ENCODE measurements at places on chromosomes 3 and 15.

DNA sequence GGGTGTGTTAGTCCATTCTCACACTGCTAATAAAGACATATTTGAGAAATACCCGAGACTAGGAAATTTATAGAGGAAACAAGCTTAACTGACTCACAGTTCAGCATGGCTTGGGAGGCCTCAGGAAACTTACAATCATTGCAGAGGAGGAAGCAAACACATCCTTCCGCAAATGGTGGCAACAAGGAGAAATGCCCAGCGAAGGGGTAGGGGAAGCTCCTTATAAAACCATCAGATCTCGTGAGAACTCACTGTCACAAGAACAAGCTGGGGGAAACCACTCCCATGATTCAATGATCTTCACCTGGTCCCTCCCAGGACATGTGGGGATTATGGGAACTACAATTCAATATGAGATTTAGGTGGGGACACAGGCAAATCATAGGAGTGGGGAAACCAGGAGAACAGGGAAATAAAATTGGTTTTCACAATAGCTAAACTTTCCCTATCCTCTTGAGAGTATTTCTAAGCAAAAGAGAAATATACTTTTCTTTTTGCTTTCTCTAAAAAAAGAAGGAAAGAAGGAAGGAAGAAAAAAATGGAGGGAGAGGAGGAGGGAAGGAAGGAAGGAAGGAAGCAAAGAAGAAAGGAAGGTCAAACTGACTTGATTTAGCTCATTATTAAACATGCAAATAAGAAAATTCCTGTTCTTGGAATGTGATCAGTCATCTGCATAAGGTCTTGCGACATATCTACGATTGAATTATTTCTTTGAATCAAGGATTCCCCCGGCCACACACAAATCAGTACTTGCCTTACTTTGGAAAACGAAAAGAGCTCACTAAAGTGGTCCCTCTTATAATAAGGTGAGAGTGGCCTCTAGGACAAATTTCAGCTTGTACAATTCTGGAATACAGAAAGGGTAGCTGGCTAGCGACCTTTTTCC lies 75.2 kb downstream of the LIPC start:
- no peak for ATAC-seq

- peak; percentile 98 for ATAC-seq
These were observed 17.2 kb upstream of the USP3 start for GRCh38 chr15:63487076-63487757.

GRCh38 chr3:55235416-55235815 lies 251.7 kb downstream of the WNT5A start:
- ATAC-seq, result no peak

DNA sequence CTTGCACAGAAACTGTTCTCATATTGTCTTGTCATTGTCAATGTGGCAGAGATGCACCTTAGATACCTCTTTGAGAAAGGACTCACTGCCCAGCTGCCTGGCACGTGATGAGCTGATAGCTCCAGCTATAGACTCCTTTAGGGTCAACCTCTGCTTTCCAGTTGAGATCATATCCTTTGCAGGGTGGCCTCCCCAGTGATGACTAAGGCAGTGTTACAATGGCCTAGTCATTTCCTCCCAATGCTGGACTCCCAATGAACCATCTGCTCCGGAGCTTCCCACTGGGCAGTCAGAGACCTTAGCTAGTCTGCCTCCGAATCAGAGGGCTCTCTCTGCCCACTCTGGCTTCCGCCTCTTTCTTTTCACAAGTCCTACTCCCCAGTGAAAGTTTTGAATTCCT lies 79.5 kb downstream of the CHRD start:
- ATAC-seq, result no peak

- ATAC-seq, result no peak
These were observed 441.7 kb downstream of the TBL1XR1 start for GRCh38 chr3:176755552-176755951.

DNA sequence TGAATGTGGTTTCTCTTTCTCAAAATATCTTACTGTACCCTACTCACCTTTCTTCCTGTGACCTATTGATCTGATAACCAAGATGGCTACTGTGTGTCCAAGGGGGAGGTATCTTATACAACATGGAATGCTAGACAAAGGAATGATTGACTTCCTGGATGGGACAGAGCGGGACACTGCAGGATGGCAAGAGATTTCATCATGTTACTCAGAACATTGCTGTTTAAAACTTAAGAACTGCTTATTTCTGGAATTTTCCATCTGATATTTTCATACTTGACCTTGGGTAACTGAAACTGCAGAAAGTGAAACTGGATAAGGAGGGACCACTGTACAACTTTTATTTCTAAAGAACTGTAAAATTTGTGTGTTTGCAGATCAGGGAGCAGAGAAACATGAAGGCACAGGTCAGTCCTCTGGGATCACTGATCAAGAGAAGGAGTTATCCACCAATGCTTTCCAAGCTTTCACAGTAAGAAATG lies 18.5 kb downstream of the CNOT10 start:
- no peak for ATAC-seq

GRCh38 chr3:143963946-143964345 lies 7.7 kb upstream of the DIPK2A start:
- ATAC-seq, result no peak

DNA sequence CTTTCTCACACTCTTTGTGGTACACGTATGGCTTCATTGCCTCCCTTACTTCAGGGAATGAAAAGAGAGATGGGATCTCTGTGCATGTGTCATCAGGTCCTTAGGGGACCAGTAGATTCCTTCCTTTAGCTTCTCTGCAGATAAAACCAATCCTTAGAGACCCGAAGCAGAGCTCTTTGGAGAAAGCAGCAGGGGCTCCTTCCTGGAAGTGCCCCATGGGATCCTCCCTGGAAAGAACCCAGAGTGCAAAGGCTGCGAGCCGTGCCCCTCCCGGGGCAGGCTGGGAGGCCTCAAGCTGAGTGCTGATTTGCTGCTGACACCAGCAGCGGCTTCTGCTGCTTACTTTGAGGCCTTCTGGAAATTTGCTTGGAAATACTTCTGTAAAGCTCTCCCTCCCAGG lies 328.6 kb upstream of the RGMA start:
- no peak for ATAC-seq

DNA sequence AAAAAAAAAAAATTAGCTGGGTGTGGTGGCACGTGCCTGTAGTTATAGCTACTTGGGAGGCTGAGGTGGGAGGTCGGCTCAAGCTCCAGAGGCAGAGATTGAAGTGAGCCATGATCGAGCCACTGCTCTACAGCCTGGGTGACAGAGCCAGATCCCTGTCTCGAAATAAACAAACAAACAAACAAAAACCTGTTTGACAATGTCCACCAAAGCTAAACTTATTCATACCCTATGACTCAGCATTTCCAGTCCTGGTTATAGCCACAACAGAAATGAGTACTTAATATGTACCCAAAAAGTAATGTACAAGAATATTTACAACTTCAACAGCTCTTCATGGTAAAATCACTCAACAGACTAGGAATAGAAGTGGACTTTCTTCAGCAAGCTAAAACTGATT lies 31.1 kb downstream of the SERP1 start:
- ATAC-seq, result no peak

DNA sequence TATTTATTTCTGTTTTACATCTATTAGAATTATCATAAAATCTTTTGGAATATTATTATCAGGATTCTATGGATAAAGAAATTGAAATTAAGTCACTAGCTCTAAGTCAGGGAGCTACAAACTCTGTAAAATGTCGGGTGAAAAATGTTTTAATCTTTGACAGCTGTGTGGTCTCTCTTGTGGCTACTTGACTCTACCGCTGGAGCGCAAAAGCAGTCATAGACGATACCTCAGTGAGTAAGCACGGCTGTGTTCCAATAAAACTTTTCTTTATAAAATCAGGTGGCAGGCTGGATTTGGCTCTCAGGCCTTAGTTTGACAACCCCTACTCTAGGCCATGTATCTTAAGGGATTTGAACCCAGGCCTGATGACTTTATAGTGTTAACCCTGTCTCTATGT lies 88.5 kb upstream of the PFN2 start:
- ATAC-seq, result no peak

DNA sequence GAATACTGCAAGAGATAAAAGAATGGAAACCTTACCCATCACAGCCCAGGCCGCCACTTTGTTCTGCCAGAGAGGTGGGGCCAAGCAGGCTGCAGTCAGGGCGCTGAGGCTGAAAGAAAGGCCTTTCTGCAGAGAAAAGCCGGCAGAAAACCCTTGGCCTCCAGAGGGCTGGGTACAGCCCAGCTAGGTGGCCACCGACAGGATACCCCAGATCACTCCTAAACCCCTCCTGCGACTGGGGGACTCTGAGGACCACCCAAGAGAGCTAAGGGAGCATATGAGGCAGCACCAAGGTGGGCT lies 69.3 kb downstream of the SMAD6 start:
- ATAC-seq, result no peak

DNA sequence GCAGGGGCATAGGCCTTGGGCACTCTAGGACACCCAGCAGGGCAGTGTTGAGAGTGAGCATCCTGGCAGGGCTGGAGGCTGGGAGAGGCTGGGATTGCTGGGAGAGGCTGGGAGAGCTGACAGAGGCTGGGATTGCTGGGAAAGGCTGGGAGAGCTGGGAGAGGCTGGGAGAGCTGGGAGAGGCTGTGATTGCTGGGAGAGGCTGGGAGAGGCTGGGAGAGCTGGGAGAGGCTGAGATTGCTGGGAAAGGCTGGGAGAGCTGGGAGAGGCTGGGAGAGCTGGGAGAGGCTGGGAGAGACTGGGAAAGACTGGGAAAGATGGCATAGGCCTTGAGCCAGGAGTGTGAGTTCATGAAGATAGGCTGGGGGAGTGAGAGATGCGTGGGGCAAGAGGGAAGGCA lies 77.8 kb downstream of the MESD start:
- no peak for ATAC-seq

GRCh38 chr3:111534701-111535100 lies 7.3 kb upstream of the CD96 start:
- ATAC-seq, result no peak

GRCh38 chr3:186754871-186755270 lies 28.5 kb upstream of the EIF4A2 start:
- no peak for ATAC-seq

DNA sequence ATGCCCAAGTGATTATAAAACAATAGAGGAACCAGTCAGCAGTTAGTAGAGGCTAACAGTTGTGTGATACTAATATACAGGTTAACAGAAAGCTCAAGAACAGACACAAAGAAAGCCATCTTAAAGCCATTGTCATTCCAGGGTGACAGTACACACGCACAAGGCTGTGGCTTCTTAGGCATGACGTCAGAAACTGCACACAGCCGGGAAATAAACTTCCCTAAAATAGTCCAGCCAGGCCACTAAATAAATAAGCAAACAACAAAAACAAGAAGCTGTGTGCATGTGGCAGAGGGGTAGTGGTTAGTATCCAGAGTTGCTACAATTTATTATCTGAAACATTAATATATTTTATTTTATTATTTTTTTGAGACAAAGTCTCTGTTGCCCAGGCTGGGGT lies 49.8 kb downstream of the PPCDC start:
- ATAC-seq, result no peak

- ATAC-seq, result no peak
These were observed 10.6 kb downstream of the CEP152 start for GRCh38 chr15:48800245-48800644.

DNA sequence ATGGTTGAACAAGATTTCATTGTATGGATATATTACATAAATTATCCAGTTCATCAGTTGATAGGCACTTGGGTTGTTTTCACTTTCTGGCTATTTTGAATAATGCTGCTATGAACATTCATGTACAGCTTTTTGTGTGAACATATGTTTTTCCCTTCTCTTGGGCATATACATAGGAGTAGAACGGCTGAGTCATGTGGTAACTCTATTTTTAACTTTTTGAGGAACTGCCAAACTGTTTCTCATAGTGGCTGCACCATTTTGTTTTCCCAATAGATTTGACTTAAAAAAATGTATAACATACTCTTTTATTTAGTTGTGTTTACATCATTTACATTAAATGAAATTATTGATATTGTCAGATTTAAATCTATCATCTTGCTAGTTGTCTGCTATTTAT lies 28.8 kb upstream of the RFX7 start:
- ATAC-seq, result no peak

GRCh38 chr3:10338591-10339353 lies 17.9 kb upstream of the SEC13 start:
- ATAC-seq, result no peak

GRCh38 chr3:159600291-159600690 lies 388.3 kb upstream of the IL12A start:
- no peak for ATAC-seq
